ENCODE measurements at places on chromosomes 11 and 22.

GRCh38 chr22:36776722-36777121 is 803 bp upstream of the IFT27 start:
- DNase-seq, result no peak

DNA sequence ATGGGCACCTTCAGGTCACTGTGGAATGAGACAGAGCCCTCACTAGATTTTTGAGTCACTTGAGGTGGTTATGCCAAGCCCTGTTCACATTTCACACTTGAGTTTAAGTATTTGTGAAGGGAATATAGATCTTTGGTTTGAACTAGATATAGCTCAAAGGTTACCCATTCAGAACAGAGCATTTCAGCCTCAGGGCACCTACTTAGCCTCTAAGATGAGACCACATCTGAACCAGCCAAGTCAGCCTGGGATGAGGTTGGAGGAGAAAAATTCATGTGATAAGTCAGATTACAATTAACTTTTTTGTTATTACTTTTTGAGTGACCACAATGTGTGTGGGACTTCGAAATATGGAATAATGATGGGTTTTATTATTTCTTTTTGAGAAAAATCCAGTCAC is 127.8 kb downstream of the TEAD1 start:
- no peak for DNase-seq

DNA sequence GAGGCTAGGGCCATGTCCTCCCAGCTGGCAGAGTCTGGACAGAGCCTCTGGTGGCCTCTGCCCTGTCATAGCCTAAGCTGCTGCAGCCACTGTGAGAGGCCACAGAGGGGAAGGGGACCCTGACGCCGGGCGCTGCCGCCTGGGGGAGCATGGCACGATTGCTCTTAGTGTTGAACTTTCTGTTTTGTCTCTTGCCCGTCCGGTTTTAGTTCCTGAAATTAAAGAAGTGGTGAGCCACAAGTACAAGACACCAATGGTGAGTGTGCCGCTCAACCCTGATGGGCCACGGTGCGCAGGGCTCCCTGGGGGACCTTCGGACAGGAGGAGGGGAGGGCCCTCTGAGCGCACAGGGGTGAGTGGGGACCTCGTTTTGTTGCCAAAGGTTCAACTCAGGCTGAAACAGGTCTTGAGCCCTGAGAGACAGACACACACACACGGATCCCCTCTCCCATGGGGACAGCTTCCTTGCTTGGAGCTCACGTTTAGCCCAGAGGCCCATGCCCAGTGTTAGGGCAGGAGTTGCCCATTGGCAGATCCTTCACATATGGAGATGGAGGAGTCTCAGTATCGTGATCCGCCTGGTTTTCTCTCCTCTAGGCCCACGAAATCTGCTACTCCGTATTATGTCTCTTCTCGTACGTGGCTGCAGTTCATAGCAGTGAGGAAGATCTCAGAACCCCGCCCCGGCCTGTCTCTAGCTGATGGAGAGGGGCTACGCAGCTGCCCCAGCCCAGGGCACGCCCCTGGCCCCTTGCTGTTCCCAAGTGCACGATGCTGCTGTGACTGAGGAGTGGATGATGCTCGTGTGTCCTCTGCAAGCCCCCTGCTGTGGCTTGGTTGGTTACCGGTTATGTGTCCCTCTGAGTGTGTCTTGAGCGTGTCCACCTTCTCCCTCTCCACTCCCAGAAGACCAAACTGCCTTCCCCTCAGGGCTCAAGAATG is 23.8 kb downstream of the MYBPC3 start:
- DNase-seq, result no peak

DNA sequence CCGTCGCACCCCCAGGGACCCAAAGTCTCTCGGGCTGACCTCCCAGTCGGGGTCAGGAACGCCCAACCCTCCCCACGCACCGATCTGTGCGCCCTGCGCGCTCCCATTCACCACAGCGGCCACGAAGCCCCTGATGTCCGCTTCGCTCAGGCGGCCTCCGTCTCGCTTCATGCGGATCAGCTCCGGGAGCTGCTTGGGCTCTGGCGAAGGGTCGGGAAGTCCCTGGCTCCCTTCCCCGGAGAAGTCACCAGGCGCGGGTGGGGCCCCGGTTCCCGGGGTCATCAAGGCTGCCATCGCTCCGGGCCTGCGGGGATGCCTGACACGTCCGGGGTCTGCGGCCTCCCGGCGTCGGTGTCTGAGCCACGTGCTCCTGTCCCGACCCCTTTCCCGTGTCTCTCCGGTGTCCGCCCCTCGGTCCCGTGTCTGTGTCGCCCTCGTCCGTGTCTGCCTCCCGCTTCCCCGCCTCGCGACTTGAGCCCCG is 356 bp downstream of the TYMP start:
- DNase-seq, result no peak

DNA sequence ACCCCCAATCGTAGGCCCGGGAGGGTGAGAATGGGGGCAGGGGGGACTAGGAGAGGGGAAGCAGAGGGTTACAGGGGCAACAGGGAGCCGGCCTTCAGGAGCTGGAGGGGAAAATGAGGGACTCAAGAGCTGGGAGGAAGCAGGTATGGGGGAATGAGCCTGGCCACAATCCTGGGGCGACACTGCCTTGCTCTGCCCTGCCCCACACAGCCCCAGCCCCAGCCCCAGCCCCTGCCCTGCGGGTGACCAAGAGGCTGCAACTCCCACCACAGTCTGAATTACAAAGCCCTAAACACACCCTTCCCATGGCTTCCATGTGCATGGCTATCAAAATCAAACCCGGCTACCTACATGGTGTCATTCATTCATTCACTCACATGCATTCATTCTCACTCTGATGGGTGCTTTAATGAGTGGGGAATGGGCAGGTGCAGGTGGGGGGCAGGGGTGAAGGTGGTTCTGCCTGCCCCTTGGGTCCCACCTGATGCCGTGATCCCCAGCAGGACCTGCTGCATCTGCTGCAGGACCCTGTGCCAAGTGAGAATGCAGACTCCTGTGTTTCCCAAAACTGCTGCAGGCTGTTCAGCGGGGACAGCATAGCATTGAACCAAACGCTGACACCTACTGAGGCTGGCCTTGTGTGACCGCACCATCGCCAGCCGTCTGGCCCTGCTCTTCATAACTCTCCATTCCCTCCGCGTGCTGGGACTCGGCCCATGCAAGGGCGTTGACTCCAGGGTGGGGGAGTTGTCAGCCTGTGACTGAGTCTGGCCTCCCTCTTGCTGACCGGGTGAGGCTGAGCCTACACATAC is 9.5 kb upstream of the LINC01488 start:
- DNase-seq, result no peak

GRCh38 chr11:130390071-130390758 is 38.2 kb downstream of the ADAMTS8 start:
- no peak for DNase-seq

GRCh38 chr11:124481365-124482323 is 36.1 kb upstream of the OR8B8 start:
- no peak for DNase-seq

DNA sequence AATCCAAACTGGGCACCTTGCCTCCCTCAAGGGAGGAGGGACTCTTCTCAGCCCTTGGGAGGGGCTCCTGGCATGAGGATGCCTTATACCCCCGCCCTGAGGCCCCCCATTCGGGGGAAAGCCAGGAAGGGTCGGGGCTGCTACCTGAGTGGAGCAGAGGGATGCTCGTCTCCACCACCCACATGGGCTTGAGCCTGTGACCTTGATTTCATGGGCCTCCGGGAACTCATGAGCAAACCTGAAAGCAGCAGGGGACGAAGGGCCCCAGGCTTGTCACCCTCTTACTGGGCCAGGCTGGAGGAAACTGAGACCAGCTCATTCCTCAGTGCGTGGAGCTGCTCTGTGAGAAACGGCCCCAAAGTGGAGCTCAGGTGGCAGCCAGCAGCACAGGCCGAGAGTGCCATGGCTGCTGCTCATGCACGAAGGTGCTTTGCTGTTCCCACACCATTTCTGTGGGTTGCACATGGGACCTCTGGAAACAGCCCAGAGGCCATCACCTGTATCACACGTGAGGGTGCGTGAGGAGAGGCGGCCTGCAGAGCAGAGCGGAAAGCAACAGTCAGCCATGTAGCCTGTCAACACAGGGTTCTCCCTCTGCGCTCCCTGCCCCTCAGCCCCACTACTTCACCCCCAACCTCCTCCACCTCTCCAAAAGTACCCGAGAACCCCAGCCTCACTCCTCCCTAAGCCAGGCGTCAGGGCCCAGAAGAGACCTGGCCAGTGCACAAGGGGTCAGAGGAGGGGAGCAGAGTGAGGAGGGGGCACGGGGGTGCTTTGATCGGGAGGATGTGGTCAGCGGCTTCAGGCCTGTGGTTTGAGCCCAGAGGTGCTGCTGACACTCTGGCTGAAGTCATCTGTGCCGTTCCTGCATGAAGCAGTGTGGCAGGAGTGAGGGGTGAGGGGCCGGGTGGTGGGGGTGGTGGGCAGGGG is 14.1 kb upstream of the IL2RB start:
- no peak for DNase-seq

- no peak for DNase-seq
Measured at GRCh38 chr22:42427167-42427566, 5.0 kb downstream of the NFAM1 start.

DNA sequence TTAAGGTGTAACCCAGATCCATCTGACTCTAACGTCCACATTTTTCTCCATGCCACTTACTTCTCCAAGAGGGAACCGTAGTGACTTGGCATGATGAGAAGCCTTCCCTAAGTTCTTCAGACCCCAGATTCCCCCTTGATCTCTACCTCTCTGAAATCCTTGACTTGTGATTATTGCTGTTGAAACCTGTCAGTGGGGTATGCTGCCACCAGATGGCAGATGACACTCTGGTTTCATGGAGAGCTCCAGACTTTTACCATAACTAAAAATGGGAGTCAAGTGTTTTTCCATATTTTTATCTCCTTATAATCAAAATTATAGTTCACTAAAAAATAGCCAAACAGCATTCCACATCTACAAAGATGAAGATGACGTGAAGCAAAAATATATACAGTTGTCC is 504.2 kb downstream of the SOX6 start:
- DNase-seq, result no peak

GRCh38 chr11:20639688-20640087 is 29.7 kb upstream of the NELL1 start:
- DNase-seq, result no peak

GRCh38 chr11:131903074-131903473 is 532.7 kb downstream of the NTM start:
- DNase-seq, result no peak

DNA sequence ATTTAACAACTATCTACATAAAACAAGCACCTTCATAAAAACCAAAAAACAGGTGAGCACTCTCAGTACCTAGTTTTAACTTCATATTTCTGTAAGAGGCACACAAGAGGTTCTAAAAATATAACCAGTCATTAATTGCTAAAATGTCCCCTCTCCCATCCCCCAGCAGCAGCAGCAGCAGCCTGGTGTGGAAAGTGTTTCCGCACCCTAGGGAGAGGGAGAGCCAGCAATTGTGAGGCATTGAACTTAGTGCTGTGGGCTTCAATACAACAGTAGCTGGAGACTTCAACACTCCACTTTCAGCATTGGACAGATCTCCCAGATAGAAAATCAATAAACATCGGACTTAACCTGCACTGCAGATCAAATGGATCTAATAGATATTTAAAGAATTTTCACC is 1158.5 kb downstream of the JRKL start:
- DNase-seq, result no peak

DNA sequence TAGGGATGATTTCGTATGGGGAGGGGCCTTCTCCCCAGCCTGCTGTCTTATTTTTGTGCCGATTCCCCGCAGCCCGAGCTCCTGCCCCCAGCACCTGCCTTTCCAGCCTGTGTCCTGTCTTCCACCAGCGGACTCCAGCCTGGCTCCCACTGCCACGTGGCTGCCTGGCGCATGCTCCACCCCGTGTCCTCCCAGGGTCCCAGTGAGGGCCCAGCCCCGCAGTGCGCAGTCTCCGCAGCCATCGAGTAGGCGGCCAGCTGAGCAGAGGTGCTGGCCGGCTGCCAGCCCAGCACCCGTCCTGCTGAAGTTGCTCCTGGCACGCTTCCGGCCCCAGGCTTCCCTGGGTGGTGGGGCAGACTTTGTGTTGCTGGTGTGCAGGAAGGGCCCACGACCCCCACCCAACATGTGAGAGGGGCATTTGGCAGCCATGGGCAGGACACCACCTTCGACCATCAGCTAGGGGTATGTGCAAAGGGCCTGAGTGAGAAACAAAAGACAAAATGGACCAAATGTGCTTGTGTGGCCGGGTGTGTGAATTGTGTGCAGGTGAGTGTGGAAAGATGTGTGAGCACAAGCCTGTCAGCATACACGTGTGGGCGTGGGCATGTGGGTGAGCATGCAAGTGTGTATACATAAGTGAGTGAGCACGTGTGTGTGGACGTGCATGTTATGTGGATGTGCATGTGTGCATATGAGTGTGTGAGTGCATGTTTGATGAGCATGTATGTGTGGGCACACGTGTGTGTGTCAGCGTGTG is 55.9 kb downstream of the RTN4R start:
- no peak for DNase-seq

- DNase-seq, result no peak
Measured at GRCh38 chr11:34212566-34212965, 107.1 kb downstream of the NAT10 start.

DNA sequence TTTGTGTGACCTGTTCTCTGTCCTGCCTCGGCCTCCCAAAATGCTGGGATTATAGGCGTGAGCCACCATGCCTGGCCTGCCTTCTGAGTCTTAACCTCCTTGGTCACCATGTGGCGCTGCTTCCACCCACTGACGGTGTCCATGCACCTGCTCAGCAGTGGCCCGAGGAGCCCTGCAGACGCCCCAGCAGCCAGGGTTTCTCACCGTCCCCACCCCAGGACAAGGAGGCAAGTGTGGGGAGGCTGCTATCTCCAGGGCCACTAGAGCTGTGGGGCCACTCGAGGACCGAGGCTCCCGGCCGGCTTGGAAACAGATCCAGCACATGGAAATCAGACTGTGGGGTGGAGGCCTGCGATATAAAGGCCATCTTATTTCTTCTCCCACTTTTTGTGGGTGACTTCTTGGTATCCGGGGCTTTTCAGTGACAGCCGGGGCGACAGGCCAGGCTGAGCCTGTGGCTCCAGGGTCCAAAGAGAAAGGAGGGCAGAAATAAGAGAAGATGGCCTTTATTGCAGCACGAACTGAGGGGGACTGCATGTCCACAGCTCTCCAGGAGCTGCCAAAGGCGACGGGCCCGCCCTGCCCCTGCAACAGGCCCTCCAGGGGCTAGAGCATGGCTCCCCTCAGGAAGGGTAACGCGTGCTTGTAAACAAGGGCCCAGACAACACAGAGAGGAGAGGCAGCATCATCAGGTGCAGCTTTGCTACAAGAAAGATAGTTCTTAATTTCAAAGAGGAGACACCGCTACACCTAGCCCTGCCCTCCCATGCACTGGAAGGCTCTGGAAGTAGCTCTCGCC is 15.0 kb downstream of the TSPO start:
- no peak for DNase-seq

GRCh38 chr11:66637557-66638176 is 836 bp upstream of the RBM4 start:
- no peak for DNase-seq

DNA sequence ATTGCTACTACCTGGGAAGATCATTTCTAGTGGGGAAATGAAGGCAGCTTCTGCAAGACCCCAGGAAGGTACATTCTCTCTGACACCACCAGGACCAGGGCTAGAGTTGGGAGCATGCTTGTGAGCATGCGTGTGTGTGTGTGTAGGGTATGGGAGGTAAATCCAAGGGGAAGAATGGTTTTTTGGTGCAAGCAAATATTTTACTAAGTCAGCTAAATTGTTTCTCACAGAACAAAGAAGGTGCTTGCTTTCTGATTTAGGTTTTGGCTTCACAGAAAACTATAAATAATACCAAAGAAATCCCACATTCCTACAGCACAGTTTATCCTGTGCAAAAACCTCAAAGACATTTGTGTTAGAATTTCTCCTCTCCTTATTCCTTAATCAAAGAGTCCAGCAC is 344.0 kb upstream of the CCDC90B start:
- DNase-seq, result no peak

Data from activated naive CD4-positive, alpha-beta T cell (primary cell).